Tongue (tissue), 3 donors: ENCODE measurements at places on chromosomes 1 and 21. TPM values are rescaled to one million over a fixed set of nuclear protein-coding genes. Genes with fewer than 3 reads are reported as not detected.

CYP4Z1 gene
- not detected for total RNA-seq

DIPK1A gene
- total RNA-seq = 12.7 TPM

TRIM67 gene
- 0.10 TPM for total RNA-seq

CKS1B gene
- total RNA-seq = 35.2 TPM

COL9A2 gene
- 6.5 TPM for total RNA-seq

COL8A2 gene
- total RNA-seq = 39.8 TPM

ZNF648 gene
- total RNA-seq = 0.51 TPM

RNU1-1 gene
- total RNA-seq = under 0.01 TPM

DEPDC1 gene
- 9.4 TPM for total RNA-seq

KRTAP12-2 gene
- not detected for total RNA-seq

SPRR4 gene
- not detected for total RNA-seq

CPT2 gene
- total RNA-seq = 20.6 TPM

GUCA2B gene
- not detected for total RNA-seq

S100A12 gene
- total RNA-seq = 7.6 TPM

LYPD8 gene
- not detected for total RNA-seq

GFI1 gene
- 2.6 TPM for total RNA-seq

FGR gene
- 6.6 TPM for total RNA-seq

VPS45 gene
- total RNA-seq = 51.6 TPM

HDGF gene
- total RNA-seq = 130 TPM

AADACL4 gene
- not detected for total RNA-seq

DNASE2B gene
- total RNA-seq = 2.1 TPM

L1TD1 gene
- total RNA-seq = 0.41 TPM

GNG4 gene
- 0.51 TPM for total RNA-seq

C1QC gene
- total RNA-seq = 20.5 TPM

TBX15 gene
- 88.8 TPM for total RNA-seq

NUCKS1 gene
- 193 TPM for total RNA-seq

CBS gene
- 6.2 TPM for total RNA-seq

PTGER3 gene
- 3.4 TPM for total RNA-seq

CELA3B gene
- total RNA-seq = not detected

IFNLR1 gene
- 0.62 TPM for total RNA-seq

SPRR3 gene
- total RNA-seq = 58.0 TPM

CHAF1B gene
- 2.4 TPM for total RNA-seq

FMOD gene
- total RNA-seq = 57.1 TPM

OTUD3 gene
- 6.8 TPM for total RNA-seq

LAMC2 gene
- 11.8 TPM for total RNA-seq

RASAL2 gene
- total RNA-seq = 29.0 TPM

RHBDL2 gene
- 1.6 TPM for total RNA-seq

HIVEP3 gene
- 2.5 TPM for total RNA-seq

OR2L2 gene
- not detected for total RNA-seq

SLC22A15 gene
- 3.6 TPM for total RNA-seq

PCNT gene
- 149 TPM for total RNA-seq

IFI44 gene
- total RNA-seq = 14.7 TPM

SOD1 gene
- 106 TPM for total RNA-seq

IL20 gene
- total RNA-seq = not detected

ETS2 gene
- total RNA-seq = 68.9 TPM

S100A7 gene
- total RNA-seq = 2.6 TPM

TCHH gene
- total RNA-seq = not detected

OVAAL gene
- not detected for total RNA-seq

BGLAP gene
- 1.0 TPM for total RNA-seq

MEGF6 gene
- total RNA-seq = 33.6 TPM
